ENCODE measurements at places on chromosomes 16 and 17.

- DNase-seq: peak; percentile 24
These were observed 90.7 kb downstream of the TIMM22 start for GRCh38 chr17:1087381-1088241.

DNA sequence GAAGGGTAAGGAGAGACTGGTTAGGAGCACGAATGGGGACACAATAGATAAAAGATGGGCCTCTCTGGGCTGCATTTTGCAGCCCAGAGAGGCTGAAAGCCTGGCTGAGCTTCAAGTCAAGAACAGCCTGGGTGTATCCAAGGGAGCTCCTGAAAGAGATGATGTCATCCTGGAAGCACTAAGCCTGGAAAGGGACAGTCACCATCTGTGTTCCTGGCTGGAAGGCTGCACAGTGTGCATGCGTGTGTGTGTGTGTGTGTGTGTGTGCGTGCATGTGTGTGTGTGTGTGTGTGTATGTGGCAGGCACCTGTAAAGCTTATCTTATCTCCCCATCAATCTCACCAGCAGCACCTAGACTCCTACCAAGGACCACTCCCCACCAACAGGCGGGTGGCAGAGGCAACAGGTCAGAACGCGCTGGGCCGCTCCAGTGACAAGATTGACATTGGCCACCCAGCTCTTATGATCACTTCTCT lies 44.1 kb downstream of the COG7 start:
- DNase-seq: no peak

DNA sequence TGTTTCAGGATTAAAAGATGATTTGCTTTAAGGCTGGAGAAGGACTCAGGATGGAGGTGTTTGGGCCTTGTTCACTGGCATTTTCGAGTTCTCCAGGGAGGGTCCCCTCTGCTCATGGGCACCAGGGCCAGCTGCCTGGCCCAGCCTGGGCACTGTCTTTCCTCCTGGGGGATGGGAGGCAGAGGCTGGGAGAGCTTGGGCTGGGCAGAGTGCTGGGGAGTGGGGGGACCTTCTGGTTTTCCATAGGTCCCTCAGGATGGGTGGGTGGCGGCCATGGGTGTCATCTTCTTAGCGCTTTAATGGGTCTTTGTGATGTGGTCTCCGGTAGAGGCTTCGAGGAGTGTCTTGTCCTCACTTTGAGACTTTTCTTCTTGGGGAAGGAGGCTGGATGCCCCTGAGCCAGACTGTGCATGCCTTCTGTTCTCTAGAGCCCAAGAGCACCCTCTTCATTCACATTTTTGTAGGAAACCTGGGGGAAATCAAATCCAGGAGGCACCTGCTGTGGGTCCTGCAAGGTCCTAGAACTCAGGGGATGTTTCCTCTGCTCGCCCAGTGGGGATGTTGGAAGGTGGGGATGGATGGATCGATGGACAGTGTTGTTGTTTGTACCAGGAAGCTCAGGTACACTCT lies 5.7 kb downstream of the NKD1 start:
- no peak for DNase-seq

DNA sequence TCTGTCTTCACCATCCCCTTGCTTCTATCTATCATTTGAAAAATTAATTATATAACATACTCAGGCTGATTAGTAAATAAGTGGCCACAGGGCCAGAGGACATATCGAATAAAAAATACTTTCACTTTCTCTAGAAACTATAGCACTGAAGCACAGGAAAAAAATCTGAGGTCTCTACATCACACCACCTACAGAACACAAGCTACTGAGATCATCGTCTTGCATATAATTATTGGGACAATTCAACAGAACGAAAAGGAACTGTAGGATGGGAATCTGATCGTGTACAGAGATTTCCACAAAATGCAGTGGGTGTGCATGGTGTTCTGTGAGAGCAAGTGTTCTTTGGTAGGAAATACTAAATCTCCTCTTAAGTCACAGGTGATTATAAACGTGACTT lies 289.6 kb upstream of the ERCC4 start:
- no peak for DNase-seq

- no peak for DNase-seq
These were observed 157.1 kb upstream of the WSCD1 start for GRCh38 chr17:5913032-5913531.

DNA sequence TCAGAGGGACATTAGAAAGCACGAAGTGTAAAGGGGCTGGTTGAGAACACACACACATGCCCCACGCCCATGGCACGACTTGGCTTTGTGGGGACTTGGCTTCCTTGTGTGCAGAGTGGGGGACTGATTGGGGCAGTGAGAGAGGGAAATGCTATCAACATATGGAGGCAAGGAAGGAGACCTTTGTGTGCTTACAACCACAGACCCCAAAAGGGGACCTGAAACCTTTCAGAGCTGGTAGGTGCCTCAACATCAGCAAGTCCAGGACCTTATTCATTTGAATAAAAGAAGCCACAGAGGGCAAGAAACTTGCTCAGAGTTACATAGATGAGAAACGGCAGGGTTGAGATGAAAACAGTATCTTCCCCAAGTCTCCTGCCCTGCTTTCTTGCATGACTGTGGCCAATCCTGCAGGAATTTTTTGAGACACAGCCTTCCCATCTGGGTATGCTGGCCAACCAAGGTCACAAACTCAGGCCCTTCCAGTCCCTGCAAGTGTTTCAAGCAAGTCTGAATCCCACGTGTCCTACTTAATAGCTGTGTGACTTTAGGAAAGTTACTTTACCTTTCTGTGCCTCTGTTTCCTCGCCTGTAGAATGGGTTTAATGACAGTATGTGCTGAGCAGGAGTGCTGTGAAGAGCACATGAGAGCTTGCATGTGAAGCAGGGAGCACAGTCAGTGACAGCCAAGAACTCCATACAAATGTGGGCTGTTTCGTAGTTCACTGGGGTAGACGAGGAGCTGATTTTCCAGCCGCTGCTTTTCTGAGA lies 26.2 kb downstream of the C16orf78 start:
- DNase-seq: no peak

DNA sequence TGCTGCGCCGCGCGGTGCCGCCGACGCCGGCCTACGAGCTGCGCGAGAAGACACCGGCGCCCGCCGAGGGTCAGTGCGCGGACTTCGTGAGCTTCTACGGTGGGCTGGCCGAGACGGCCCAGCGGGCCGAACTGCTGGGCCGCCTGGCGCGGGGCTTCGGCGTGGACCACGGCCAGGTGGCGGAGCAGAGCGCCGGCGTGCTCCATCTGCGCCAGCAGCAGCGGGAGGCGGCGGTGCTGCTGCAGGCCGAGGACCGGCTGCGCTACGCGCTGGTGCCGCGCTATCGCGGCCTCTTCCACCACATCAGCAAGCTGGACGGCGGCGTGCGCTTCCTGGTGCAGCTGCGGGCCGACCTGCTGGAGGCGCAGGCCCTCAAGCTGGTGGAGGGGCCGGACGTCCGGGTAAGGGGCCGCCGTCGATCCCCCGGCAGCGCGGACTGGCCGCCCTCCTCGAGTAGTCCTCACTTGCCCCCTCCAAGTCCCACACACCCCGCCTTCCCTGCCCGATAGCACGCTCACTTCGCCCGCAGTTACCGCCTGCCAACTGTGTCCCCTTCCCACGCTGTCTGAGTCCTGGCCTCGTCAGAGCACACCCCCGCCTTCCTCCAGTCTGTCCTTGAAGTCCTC lies 470 bp downstream of the MLYCD start:
- peak; percentile 51 for DNase-seq

- no peak for DNase-seq
These were observed 6.5 kb upstream of the DNAI2 start for GRCh38 chr17:74267579-74267978.

DNA sequence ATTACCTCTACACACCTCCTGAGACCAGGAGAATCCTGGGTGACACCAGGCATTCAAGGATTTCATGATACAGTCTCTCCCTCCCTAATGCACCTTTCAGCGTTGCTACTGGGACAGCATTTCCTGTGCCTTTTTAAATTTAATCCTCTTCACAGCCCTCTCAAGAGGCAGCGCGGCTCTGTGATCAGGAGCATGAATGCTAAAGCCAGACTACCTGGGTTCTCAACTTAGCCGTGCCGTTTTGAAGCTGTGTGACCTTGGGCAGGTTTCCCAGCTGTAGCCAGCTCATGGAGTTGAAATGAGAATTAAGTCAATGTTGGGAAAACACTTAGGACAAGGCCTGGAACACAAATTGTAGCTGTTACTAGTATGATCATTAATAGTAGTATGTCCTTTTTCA lies 191.8 kb downstream of the XYLT1 start:
- no peak for DNase-seq

GRCh38 chr16:89996178-89996489 lies 23.1 kb downstream of the DBNDD1 start:
- DNase-seq: no peak
